ENCODE measurements at places on chromosomes 13 and 19.
A peak's percentile ranks its signal among the peaks of the same experiment; 100 is the strongest.

GRCh38 chr13:99042521-99043250 is 64.8 kb upstream of the DOCK9 start:
- no peak for DNase-seq

- DNase-seq: no peak
Measured at GRCh38 chr19:49165111-49165750, 7.6 kb downstream of the TRPM4 start.

GRCh38 chr13:97535614-97536013 is 101.6 kb downstream of the RAP2A start:
- DNase-seq: no peak

GRCh38 chr19:55452749-55453346 is 8.6 kb downstream of the ISOC2 start:
- DNase-seq: peak; percentile 96

- DNase-seq: no peak
Measured at GRCh38 chr19:2254064-2254872, 1.9 kb downstream of the JSRP1 start.

- DNase-seq: no peak
Measured at GRCh38 chr13:110915874-110916206, 971 bp upstream of the ANKRD10 start.

DNA sequence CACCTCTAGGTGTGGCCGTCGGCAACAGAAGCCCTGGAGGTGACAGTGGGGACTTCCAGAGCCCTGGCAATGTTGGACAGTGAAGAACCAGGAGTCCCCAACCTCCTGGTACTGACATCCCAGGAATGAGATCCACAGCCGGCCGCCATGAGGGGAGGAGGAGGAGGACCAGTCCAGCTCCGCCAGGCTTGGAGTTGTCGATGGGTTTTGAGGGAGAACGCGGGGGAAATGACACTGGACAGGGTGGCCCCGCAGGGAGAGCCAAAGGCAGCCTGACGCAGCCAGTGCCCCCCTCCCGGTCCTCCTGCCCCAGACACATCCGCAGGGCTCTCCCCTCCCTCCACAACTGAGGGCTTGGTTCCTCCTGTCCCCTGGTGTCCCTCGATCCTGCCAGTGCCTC is 57.9 kb downstream of the SPACA7 start:
- DNase-seq: no peak

DNA sequence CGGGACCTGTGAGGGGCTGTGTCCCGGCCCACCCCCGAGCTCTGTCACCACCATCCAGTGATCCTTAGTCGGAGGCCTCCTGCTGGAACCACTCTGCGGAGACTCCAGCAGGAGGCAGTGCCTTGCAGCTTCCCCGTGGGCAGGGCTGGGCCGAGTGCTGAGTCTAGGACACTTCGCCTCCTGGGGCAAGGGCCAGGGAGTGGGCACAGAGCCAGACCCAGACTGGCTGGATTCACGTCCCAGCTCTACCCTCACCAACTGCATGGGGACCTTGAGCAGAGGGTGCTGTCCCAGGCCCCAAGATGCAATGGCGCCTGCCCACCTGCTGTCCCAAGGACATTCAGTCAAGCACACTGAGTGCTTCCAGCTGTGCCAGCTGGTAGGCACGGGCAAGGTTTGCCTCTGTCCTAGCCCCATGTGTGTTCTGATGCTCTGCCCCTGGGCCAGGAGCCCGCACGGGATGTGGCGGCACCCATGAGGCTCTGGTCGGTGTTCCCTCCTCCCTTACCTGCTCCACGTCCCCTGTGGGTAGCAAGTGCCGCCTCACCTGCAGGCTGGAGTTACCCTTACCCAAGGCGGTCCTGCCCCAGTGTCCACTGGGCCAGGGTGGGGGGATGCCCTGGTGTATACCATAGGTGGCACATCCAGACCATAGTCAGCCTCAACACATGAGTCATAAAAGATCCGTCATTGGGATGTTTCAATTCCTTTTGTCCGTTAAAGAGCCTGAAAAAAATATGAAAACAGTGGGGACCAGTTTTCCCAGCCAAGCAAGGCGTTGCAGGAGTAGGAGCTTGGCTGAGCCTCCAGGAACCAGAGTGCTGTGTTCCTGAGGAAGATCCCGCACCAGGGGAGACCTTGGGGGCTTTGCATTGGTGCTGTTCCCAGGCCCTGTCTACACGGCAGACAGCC is 7.4 kb downstream of the FZR1 start:
- DNase-seq: no peak

DNA sequence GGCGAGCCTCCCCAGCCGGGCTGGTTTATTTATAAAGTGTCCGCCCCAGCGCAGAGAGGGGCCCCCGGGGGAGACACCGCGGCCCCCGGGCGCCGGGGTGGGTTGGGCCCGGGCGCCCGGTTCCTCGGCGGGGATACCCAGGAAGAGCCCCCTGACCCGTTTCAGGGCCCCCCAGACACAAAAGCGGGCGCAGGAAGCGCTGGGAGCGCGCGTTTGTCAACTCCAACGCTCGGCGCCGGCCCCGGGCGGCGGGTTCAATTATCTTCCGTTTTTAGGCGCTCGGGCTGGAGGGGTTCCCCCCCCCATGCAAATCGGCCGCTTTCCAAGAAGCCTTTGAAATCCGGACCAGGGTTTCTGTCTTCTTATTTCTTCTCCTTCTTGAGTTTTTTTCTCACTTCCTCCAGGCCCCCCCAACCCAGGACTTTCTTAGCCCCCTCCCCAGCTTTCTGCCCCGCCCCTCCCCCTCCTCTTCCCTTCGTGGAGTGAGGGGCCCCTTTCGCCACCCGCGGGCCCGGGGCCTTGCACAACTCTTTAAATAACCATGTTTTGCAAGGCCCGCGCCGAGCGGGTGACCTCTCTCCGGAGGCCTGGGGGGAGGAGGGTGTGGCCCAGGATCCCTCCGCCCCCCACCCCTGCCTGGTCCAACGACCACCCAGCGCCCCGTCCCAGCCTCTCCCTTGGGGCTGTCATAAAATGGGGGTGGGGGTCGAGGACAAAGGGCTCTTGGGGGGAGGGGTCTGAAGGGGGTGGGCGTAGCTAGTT is 935 bp downstream of the ARID3A start:
- peak; percentile 42 for DNase-seq

DNA sequence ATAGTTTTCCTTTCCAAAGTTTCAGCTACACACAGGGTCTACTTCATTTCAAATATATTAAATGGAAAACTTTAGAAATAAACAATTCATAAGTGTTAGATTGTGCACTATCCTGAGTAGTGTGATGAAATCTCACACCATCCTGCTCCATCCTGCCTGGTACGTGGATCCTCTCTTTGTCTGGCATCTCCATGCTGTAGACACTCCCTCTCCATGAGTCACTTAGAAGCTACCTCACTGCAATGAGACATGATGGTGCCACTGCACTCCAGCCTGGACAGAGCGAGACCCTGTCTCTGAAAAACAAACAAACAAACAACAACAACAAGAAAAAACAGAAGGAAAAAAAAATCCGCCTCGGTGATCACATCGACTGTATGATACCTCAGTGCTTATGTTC is 191.8 kb downstream of the PCCA start:
- DNase-seq: no peak

DNA sequence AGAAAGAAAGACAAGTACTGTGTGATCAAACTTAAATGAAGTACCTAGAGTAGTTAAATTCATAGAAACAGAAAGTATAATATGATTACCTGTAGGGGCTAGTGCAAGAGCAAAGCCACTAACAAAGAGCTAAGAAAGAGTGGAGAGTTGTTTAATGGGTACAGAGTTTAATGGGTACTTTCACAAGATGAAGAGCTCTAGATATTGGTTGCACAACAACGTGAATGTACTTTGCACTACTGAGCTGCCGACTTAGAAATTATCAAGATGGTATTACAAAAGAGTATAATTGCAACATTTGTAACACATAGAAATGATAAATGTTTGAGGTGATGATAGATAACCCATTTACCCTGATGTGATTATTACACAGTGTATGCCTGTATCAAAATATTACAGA is 140.3 kb upstream of the GPC6 start:
- DNase-seq: no peak

DNA sequence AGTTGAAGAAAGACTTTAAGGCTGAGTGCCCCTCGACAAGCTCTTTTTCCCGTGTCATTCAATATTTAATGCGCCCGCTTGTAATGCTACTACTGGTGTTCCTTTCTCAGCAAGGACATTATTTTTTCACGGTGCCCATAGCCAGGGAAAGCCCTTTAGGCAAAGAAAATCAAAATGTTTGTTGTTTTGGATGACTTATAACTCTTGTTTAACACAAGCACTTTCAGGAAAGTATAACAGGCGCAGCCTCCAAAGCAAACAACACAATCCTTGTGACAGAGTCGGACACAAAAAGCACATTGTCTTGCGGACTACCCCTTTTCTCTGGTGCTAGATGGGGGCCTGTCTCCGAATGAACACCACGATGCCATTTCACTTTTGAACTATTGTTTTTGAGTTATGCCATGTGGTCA is 12.4 kb downstream of the ZIC5 start:
- peak; percentile 69 for DNase-seq

DNA sequence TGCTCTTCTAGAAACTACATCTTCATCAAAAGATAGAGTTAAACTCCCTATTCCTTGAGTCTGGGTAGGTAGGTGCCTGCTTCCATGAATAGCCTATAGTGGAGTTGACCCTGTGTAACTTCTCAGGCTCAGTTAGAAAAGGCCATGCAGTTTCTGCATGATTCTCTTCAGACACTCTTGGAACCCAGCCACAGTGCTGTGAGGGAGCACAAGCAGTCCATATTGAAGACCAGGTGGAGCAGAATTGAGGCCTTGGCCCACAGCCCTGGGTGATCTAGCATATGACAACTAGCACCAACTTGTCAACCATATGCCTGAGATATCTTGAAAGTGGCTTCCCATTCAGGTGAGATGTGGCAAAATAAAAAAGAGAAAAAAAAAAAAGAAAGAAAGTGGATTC is 10.3 kb upstream of the PAN3 start:
- no peak for DNase-seq

GRCh38 chr13:100564444-100565223 is 24.0 kb downstream of the GGACT start:
- DNase-seq: no peak

- DNase-seq: no peak
Measured at GRCh38 chr19:28549680-28550277, 663.2 kb downstream of the UQCRFS1 start.

GRCh38 chr19:8323781-8324185 is 2.5 kb downstream of the RPS28 start:
- DNase-seq: no peak

DNA sequence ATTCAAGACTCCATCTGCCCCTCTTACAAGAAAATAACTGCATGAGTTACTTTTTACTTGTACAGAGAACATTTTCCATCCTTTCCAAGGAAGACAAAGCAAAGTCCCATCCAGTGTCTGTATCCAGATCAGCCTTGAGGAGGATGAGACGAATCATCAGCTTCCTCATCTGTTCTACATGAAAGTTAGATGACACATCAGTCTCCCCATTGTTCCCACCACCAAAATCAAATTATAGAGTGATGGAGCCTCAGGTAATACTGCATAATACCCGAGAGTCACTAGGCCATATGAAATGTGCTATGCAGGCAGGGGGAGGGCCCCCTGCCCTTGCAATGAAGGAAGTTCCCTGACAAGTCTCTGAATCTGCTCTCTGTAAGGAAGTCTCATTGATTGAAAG is 1244.6 kb upstream of the SLC10A2 start:
- DNase-seq: no peak

DNA sequence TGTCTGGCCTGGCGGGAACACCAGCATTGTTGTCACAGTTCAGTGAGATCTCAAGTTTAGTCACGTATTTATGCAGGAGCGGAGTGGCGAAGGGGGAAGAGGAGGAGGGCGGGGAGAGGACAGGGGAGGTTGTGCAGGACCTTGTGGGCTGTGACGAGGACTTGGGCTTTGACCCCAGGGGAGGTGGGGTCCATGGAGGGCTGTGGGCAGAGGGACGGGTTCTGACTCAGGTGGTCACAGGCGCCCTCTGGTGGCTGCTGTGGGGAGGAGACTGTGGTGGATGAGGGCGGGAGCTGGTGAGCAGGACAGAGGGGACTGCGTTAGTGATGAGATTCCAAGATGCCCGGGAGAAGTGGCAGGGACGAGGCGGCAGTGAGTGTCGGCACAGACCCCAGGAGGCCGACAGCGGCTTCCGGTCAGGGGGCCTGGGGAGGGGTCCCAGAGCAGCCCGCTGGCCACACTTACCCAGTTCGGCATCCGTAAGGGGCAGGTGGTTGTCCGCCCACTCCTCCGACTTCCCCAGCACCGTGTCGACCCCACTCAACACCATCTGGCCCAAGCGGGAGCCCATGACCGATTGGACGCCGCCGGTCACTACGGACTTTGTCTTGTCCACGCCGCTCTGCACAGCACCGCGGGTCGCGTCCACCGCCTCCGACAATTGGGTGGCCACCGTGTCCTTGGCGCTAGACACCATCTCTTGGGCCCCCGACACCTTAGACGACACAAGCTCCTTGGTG is 15.7 kb downstream of the PLIN3 start:
- DNase-seq: peak; percentile 51

GRCh38 chr19:57351867-57352266 is 796 bp downstream of the ZNF304 start:
- DNase-seq: no peak

- DNase-seq: no peak
Measured at GRCh38 chr13:62278271-62278670, 862.6 kb upstream of the PCDH20 start.

- no peak for DNase-seq
Measured at GRCh38 chr19:41225238-41226052, 6.4 kb downstream of the AXL start.

DNA sequence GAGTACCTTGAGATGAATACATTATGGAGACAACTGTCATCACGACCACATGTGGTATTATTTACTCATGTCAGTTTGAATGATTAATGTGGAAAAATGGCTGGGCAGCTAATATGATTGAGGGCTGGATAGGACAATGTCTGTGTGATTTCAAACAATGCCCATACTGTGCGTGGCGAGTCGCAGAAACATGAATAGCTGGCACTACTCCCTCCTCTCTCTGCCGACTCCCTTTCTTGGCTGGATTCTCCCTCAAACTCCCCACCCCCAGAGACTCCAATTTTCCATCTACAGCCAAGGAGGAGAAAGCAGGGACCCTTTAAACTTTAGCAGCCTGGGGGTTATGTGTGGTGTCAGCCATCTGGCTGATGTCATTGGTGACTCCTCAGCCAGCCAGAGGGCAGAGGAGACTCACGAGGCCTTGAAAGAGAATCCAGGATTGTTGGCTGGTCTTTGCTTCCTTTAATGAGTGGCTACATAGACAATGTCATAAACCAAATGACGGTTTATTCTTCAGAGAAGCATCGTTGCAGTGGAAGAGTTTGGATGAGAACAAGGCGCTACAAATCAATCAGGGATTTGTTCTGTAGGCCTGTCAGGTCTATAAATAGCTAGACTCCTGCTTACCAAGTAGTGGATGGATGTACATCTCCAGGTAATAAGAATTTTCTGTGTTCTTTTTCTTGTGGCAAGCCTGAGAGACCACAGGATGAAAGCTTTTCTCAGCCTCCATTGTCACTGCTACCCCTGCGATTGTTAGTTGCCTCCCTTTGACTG is 165.6 kb downstream of the DLEU7 start:
- peak; percentile 96 for DNase-seq

Data from globus pallidus (tissue), 1 donor.